ENCODE measurements at places on chromosomes 2 and 18.

DNA sequence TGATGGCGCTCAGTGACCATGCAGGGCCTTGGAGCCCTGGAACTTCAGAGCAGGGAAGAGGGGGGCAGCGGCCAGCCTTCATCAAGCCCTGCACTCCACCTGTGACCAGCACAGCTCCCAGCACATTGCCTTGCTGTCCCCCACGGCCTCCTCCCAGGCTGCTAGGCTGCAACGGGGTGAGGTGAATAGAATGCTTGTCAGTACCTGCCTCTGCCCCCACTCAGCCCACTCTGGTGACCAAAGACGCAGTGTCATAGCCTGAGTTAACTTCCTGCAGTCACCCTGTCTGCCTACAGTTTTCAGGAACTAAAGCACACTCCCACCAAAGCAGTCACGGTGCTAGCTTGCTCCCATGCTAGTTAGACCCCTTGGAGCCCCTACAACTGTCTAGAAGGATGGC is 72.1 kb downstream of the STPG4 start:
- DNase-seq: no peak

DNA sequence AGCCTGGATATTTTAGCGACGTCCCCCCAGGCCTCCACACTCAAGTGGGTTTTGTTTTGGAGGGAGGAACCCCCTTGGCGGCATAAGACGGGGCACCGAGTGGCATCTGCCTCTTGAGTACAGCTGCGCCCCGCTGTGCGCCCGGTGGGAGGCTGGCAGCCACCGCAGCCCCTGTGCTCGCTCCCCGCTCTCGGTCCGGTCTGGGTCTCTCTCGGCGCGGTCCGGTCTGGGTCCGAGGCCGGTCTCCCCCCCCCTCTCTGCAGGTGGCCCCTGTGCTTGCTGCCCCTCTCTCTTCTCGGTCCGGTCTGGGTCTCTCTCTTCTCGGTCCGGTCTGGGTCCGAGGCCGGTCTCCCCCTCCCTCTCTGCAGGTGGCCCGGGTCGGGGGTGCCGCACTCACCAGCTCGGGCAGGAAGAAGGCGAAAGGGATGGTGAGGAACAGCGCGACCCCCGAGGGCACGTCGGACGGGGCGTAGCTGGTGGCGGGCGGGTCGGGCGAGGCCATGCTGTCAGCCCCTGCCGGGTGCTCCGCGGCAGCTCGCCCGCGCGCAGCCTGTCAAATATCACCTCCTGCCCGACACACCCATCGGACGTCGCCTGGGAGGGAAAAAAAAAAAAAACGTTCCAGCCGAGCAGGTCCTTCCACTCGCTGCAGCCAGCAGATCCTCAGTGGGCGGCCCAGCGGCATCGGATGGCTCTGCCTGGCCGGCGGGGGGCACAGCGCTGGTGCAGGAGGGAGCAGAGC is at the start of gene MALL:
MALL (minus strand) TSS at position 532 of the 742 bp plus-strand sequence; CDS start at position 502, 30 bp downstream.
- no peak for DNase-seq

DNA sequence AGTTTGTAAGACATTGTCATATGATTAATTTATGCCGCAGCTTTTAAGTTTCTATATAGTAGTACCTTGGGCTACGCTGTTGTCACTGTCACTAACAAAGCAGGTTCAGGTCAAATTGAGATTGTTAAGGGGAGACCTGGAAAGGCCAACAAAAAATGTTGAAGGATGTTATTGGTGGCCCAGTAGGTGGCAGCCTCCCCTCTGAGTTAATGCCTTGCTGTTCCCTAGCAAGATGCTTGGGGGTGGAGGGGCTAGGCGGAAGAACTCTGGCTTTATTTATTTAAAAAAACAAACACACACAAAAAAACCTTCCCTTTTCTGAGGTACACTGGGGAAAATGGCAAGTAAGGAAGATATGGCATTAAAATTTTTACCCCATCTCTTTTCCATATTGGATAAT is 128.3 kb upstream of the ATP5MC3 start:
- DNase-seq: peak; percentile 6

DNA sequence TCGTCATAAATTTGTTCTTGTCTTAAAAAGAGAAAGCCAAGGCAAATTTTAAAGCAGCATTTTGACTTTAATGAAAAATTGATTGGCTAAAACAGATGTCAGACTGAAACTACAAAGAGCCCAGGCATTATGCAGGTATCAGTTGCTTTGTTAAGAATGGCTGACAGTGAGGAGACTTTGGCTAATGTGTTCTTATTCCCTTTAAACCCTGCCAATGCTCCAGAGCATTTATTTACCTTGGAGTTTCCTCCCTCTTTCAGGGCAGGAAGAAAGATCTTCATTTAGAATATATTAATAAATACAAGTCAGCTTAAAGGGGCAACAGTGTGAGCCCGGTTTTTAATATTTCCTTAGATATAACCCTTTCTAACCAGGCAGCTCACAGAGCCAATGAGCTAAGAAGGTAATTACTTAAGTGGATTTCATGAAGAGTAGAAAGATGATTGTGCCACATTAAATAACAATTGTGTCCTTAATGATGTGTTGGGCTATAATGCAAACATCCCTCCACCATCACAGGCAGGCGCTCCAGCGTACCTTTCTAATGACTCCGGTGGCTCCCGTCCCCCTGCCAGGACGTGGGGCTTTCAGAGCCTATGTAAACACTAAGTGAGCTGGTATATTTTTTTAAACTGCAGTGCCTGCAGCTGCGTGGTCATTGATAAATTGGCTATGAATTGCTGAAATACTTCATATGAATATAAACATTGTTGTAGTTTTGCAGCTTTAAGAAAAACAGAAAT is 349.4 kb upstream of the POU3F3 start:
- DNase-seq: no peak

GRCh38 chr2:8761529-8762164 is 75.8 kb downstream of the KIDINS220 start:
- no peak for DNase-seq

DNA sequence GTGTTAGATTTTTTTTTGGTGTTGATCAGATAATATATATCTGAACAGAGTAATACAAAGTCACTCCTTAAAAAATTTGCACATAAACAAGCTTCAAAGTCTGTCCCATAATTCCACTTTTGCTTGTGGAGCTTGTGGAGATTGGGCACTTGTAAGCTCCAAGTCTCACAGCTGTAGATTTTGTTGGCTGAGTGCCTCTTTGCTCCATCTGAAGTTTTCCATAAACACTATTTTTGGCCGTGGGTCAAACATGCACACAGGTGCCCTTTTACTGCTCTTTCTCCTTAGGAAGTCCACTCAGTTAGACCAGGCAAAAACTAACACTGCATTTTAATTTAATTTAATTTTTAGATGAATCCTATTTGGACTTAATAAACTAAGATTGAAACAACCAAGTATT is 3.6 kb upstream of the KCNJ13 start:
- no peak for DNase-seq

All from activated CD4-positive, alpha-beta T cell treated with anti-CD3 and anti-CD28 coated beads for 24 hours (primary cell).